Activated naive CD8-positive, alpha-beta T cell treated with anti-CD3 and anti-CD28 coated beads, Interleukin-2, amount 10 ng/mL, durations not matched to agents 7 days and 5 days (primary cell): ENCODE measurements at places on chromosomes 3 and 15. TPM values are rescaled to one million over a fixed set of nuclear protein-coding genes. Genes with fewer than 3 reads are reported as not detected.

BNC1 gene
- not detected for total RNA-seq

DNA sequence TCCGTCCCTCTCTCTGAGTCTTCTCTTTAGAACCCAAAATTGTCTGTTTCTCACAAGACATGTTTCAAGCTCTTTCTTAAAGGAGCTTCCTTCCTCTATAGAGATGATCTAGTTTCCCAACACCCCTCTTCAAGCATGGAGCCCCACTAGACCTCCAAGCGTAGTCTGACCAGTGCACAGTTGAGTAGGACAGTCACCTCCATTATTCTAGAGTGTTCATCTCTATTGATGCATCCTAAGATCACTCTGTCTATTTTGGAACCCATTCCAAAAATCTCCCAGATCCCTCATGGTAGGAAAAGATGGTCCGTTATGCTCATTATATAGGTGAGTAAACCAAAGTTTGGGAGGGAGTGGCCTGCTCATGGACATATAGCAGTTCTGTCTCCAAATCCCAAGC lies 4.1 kb upstream of the CAV3 start:
- H3K36me3 ChIP-seq: no peaks in the 10 kb centered on the region
- no peaks in the 10 kb centered on the region for H3K4me1 ChIP-seq
- no peak for DNase-seq
- H3K27ac ChIP-seq: no peak overlapping the region

DNA sequence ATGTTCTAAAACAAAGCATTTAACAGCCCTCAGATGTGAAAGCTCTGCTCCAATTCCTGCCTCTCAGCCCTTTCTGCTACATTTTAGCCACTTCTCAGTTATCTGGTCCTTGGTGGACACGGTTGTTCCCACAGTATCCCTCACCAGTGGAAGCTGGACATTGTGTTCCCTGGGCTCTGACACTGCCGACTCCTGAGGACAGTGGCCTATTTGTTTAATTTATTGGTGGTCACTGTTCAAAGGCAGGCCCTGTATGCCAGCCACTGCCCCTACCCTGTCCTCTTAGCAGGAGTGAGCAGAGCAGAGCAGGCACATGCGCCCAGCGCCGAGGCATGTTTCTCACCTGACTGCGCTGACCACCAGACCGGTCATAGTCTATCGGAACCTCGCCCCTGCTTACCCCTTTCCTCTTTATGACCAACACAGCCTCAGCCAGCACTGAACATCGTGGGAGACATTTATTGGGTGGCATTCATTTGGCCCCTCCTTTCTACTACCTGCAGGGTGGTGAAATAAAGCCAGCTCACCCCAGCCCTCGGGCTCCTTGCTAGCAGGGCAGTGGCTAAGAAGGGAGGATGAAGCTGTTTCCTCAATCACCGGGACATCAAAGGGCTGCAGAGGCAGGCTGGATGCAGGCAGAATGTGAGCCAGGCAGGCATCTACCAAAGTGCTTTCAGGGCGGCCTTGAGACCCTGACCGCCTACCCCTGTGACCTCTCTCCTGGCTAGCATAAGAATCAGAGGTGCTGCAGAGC lies 54.3 kb upstream of the HACD2 start:
- no peak overlapping the region for H3K27ac ChIP-seq
- no peak for DNase-seq
- H3K4me3 ChIP-seq: no peak overlapping the region

GRCh38 chr3:177122183-177122856 lies 75.0 kb downstream of the TBL1XR1 start:
- peaks cover 33% of the 10 kb centered on the region for H3K4me1 ChIP-seq
- no peak overlapping the region for H3K4me3 ChIP-seq
- H3K27ac ChIP-seq: no peak overlapping the region
- no peak for DNase-seq

DNA sequence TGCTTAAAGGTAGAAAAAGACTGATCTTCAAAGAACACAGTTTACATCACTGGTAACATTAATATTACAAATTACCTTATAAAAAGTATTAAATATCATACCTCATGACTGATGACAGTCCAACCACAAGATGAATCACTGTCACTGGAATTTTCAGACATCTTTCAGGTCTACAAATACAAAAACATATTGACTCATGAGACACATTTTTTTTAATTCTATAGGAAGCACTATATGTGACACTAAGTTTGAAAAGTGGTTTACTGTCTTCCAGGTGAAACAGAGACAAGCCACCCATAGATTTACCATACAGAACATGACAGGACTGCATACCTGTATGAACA lies 18.9 kb downstream of the CCPG1 start:
- no peak overlapping the region for H3K27ac ChIP-seq
- H3K4me3 ChIP-seq: no peak overlapping the region
- H3K36me3 ChIP-seq: peaks cover under 1% of the 10 kb centered on the region
